SK-N-SH treated with all-trans-retinoic acid at 6 μM for 48 hours (cell line): ENCODE measurements at places on chromosomes 11 and 22.

DNA sequence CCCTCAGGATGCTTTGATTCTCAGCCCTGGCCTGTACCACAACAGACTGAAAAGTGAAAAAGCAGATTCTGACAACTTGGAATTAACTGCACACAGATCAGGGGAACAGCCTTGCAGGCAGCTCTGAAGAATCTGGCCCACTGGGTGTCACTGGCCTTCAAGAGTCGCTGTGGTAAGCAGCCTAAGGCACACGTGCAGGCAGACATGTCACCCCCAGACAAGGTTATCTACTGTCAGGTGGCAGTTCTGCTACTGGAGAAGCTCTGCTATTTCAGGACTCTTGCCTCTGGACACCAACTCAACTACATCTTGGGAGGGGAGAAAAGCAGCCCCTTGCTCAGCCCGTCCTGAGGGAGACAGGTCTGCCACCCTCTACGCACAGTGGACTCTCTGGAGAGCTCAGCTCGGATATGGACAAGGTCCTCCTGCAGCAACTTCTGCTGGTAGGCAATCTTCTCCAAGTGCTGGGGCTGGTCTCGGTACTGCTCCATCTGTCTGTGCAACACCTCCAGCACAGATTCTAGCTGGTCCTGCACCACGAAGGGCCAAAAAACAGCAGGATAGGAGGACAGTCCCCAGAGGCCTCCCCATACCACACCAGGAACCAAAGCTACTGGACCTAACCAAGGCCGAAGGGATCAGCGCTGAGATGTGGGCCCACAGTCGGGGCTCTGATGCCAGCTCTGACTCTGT, 63.0 kb downstream of the C11orf58 start:
- ATAC-seq, result no peak

- ATAC-seq, result no peak
Observed at GRCh38 chr11:27020751-27021150, 19.9 kb upstream of the BBOX1 start.

GRCh38 chr11:3879967-3880542, 24.6 kb downstream of the STIM1 start:
- ATAC-seq, result no peak

GRCh38 chr11:134352111-134352510, 20.3 kb downstream of the GLB1L2 start:
- no peak for ATAC-seq

DNA sequence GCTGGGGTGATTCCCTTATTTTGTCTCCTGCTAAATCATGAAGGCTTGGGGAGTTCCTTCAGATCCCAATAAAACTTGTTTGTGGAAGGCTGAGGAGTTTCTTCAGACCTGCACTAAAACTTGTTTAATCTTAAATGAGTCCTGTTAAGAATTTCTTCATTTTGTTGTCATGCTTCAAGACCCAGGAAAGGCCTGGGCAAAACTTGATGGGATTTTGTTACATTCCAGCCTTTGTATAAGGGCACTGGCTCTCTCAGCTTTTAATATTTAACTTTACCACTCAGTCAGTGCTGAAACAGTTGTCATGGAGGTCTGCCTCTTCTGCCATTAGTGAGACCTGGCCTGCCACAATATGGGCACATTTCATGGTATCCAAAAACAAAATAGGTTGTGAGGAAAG, 699.0 kb downstream of the ETS1 start:
- ATAC-seq, result no peak

GRCh38 chr11:19664886-19665548, 47.6 kb upstream of the NAV2 start:
- peak; percentile 50 for ATAC-seq

- peak; percentile 83 for ATAC-seq
Observed at GRCh38 chr11:96155627-96156378, 187.2 kb downstream of the MAML2 start.

DNA sequence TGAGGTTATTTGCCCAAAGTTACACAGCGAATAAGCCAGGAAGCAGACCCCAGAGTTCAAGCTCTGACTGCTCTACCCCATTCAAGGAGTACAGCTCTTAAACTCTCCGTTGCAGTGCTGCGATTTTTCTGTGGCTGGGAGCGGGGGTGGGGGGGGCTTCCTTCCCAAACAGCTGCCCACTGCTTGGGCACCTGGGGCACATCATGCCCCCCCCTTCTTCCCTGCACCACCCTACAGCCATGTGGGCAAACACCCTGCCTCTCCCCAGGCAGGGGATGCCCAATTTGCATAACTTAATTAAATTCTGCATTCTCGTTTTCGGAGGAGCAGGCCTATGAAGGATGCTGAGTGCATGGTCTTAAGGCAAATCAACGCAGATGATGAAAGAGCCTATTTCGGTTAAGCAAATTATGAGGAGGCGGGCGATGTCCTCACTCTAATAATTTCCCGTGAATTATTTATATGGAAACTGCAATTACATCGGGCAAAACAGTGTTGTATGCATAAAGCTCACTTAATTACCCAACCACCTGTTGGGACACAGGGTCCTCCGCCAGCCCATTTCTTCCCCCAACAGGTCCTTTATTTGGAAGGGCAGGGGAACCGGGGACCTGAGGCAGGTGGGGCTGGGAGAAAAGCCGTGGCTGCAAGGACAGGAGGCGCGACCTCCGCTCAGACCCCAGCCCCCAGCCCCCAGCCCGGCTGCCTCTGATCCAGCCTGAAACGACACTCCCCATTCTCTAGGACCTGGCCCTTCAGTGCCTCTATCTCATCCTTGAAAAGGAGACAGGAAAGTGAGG, 610.5 kb downstream of the BUD13 start:
- no peak for ATAC-seq

DNA sequence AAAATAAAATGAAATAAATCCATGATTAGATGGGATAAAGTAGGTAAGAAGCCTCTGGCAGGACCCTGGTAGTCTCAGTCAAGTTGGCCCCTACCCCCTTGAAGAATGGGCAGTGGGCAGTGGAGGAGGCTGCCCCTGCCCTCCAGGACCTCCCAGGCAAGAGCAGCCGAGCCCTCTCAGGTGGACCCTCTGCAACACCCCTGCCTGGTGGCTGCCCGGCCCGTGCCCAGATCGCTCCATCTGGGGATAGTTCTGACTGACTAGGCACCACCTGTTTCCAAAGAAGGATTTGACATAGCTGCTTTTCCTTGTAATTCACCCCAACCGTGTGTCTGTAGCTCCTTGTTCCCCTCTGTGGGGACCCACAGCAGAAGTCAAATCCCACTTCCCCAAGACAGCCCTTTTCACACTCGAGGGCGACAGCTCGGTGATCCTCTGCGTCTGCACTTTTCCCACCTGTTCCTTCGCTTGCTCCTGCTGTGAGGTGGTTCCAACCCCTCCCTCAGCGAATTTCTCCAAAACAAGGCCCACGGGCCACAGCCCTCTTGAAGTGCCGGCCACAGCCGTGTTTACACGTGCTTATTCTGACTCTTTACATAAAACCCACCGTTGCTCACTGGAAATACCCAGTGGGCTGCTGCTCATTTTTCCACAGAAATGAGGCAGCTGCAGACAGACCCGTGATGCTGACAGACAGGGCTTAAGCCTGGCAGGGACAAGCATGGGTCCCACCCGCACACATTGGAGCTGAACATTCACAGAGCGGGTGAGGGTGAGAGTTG, 5.5 kb upstream of the TMPRSS13 start:
- ATAC-seq, result no peak

GRCh38 chr11:44191322-44192016, 96.0 kb downstream of the EXT2 start:
- no peak for ATAC-seq

- peak; percentile 98 for ATAC-seq
Observed at GRCh38 chr11:28674433-28675103, 566.4 kb downstream of the METTL15 start.

DNA sequence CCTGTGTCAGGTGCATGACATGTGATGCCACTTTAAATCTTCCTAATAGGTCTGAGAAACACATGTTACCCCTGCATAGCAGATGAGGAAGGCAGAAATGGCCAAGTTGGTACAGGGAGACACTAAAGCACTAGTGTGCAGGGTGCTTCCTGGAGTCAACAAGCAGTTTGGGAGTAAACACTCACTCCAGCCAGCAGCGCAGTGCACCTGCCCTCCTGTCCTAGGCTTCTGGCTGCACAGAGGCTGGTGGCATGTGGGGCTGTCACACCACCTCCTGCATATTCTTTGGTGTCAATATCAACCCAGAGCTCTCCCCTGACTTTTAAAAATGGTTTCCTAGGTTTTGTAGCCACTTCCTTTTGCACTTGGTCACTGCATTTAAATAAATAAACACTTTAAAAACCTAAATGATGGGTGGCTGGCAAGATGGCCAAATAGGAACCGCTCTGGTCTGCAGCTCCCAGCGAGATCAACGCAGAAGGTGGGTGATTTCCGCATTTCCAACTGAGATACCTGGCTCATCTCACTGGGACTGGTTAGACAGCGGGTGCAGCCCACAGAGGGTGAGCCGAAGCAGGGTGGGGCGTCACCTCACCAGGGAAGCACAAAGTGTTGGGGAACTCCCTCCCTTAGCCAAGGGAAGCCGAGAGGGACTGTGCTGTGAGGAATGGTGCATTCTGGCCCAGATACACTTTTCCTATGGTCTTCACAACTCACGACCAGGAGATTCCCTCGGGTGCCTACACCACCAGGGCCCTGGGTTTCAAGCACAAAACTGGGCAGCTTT, 33.5 kb downstream of the GAB4 start:
- no peak for ATAC-seq

DNA sequence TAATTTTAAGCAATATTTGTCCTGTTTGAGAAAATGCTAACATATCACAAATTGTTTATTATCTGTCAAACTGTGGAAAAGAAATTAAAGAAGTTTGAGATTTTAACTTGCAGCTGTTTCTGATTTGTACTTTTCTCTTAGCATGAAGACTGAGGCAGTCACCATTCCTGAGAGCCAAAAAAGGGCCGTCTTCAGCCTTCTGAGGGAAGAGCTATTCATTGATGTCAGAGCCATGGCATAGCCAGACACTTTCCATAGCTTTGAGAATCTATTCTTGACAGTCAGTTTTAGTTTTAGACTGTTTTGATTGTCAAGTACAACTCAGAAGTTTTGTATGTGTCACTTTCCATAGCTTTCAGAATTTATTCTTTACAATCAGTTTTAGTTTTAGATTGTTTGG, 32.1 kb downstream of the YAP1 start:
- peak; percentile 59 for ATAC-seq

- no peak for ATAC-seq
Observed at GRCh38 chr11:18615628-18616392, 16.2 kb downstream of the MISFA start.

DNA sequence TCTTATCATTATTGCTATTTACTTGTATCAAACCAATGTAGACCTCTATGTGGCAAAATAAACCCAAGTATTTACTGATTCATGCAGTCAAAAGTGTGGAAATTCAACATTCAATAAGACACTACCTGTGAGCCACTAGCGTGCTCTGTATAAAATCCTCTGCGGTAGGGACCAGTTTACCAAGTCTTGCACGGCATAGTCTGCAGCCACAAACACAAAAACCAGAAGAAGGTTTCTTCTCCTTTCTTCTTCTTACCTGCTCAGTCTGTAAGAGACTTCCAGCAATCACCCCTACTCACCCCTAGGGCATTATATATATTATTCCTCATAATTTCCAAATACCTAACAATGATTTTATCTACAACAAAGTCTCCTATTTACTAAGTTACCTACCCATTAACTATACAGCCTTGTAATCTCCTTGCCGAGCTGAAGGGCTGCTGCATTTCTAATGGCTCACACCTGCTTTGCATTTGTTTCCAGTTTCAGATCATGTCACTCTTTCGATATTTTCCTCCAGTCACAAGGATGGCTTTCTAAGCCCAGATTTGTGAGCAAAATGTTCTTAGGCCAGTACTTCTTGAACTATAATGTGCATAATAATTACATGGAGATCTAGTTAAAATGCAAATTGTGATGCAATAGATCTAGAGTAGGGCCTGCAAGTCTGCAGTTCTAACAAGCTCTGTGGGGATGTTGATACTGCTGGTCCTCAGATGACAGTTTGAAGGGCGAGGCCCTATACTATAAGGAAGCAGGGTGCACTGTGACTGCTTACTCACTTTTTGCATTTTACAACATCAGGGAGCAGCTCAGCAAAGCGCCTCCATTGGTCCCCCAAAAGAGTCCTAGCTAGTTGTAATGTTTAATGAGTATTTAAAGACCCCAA, 191.9 kb upstream of the DDI1 start:
- ATAC-seq, result no peak

DNA sequence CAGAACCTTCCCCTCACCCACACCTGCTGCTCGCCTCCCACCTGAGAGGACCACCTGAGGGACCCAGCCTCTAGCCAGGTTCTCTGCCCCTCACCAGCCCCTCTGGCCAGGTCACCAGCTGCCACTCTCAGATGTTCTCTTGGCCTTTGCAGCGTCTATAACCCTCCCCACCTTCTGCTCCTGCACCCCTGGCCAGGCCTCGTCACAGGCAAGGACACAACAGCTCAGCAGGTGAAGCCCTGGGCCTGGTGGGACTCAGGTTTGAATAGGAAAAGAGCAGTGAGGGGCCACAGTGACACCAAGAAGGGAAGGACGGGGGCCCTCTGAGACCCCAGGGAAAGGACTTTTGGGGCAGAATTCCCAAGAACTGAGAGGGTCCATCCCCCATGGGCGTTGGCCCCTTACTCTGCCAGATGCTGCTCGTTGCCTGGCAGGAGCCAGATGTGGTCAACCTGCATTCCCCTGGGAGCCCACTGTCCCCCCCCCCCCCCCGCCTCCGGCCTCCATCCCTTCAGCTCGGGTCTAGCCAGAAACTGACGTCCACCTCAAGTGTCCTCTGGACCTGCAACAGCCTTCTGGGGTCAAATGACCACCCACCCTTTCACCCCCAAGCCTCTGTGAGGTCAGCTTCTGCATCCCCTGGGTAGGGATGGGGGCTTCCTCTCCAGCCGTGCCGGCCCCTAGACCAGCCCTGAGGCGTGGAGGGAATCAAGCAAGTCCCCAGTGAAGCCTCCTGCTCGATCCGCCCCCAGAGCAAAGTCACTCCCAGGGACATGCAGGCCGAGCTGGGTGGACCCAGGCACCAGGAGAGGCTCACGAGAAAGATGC, 28.7 kb downstream of the SBF1 start:
- no peak for ATAC-seq

DNA sequence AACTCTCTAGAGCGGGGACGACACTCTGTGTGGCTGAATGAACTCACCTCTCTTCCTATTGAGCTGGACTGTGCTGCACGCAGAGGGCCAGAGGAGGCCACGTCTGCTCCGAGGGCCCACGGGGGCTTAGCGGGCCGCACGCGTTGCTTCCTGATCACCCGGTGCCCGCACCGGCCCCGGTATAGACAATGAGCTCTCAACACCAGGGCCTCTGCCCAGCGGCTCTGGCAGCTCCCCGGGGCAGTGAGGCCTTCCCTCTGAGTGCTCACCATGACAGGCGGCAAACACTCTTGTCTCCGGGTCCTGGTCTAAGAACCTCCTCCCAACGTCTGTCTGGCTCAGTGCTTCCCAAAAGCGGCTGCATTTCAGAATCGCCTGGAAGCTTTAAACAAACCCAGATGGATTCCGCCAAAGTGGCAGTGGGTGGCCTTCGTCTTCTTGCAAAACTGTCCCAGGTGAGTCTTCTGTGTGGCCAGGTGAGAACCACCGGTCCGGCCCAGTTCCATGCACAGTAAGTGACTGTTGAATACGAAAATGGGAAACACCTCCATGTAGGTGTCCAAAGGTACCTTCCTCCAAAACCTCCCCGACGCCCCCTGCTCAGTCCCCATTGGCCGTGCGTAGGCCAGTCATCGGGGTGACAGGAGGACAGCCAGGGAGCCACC, 47.8 kb upstream of the CCND1 start:
- no peak for ATAC-seq
